Calu3 (cell line): ENCODE measurements at places on chromosomes 7 and 10. TPM values are rescaled to one million over a fixed set of nuclear protein-coding genes. Genes with fewer than 3 reads are reported as not detected.

DNA sequence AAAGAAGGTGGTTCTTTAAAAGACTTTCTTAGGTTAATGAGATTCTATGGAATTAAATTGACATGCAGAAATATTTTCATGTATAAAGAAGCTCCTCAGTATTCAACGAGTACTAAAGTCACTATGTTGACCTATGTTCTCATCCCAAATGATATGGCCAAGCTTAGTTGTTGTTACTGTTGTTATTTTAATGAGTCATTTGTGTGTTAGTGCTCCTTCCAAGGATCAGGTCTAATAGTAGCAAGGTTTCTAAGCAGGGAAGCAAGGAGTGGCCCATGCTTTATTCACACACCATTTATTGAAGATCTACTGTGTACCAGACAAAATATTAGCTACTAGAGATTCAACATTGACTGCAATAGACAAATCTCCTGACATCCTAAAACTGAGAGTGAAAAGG lies 41.9 kb downstream of the LRRN3 start:
- no peak for DNase-seq
- H3K4me1 ChIP-seq, result peaks cover 13% of the 10 kb centered on the region
- no peaks in the 10 kb centered on the region for H3K36me3 ChIP-seq
- H3K27ac ChIP-seq, result no peak overlapping the region
- no peak overlapping the region for H3K4me3 ChIP-seq

GRCh38 chr10:27658788-27659187 lies 86.8 kb downstream of the MKX start:
- H3K27ac ChIP-seq, result no peak overlapping the region
- H3K4me1 ChIP-seq, result no peaks in the 10 kb centered on the region
- peaks cover 36% of the 10 kb centered on the region for H3K27me3 ChIP-seq
- DNase-seq, result no peak
- no peaks in the 10 kb centered on the region for H3K36me3 ChIP-seq

DNA sequence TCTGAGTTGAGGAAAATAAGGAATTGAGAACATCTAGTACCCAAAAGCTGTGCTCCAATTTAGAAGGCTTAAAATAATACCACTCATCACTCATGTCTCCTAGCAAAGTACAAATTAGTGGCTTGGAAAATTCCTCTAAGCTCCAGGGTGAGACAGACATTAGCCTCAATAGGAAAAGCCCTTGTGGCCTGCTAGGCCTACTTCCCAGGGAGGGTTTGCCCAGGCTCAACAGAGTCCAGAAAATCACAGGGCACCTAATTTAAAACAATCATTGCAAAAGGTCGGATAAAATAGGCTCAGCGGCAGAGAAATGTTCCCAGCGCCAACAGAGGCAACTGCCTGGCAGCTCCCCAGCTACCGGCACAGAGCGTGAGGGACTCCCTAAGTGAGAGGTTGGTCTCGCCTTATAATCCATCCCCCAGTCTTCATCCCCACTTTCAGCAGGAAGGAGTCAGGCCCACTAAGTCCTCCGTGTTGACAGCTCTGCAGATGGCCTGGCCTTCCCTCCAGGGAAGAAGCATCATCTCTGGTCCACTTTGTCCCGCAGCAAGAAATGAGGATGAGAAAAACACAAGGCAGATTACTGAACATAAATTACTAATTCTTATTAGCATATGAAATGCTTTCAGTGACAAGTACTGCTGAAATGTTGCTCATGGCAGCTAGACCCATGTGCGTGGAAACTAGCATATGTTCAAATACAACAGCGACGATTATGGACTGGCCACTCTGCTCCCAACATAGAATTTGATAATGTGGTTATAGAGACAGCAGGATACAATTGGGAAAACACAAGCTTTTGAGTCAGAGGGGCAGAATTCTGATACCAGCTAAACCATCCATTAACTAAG lies 1177.7 kb upstream of the AUTS2 start:
- no peak for DNase-seq
- H3K27ac ChIP-seq, result no peak overlapping the region
- H3K36me3 ChIP-seq, result no peaks in the 10 kb centered on the region
- H3K4me3 ChIP-seq, result no peak overlapping the region
- no peaks in the 10 kb centered on the region for H3K27me3 ChIP-seq
- no peaks in the 10 kb centered on the region for H3K4me1 ChIP-seq

MYL10 gene
- total RNA-seq, result not detected in 2 replicates

DNA sequence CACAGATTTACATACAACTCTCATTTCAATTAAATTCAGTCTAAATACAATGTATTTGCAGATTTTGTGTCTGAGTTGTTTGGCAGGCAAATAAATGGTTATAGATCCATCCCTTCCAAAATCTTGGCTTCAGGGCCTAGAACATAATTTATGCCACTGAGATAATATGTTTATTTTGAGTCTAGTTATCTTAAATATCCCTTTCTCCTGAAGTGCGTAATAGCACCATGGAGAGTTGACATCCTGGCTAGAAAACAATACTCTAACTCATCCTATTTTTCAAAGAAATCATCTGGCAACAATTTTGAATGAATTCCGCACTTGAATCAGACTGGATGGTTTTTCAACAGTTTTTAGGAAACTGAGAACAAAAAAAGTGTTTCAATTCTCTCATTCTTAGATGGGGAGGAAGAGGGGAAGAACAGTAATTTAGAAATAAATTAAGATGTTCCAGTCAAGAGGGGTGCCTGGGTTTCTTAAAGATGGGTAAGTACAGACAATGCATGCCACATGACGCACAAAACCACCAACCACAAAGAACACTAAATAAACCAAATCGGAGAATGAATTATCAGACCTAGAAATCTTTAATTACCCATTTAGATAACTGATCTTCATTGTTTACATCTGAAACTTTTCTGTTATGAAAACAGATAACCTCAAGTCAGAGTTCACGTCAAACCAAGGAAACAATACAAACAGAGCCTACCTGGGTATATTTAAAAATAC lies 228.7 kb upstream of the PTN start:
- no peak for DNase-seq
- H3K4me3 ChIP-seq, result no peak overlapping the region
- no peaks in the 10 kb centered on the region for H3K36me3 ChIP-seq

PARP12 gene
- 66.6 and 102 TPM in 2 replicates for total RNA-seq
